ENCODE measurements at places on chromosomes 13 and 19.

DNA sequence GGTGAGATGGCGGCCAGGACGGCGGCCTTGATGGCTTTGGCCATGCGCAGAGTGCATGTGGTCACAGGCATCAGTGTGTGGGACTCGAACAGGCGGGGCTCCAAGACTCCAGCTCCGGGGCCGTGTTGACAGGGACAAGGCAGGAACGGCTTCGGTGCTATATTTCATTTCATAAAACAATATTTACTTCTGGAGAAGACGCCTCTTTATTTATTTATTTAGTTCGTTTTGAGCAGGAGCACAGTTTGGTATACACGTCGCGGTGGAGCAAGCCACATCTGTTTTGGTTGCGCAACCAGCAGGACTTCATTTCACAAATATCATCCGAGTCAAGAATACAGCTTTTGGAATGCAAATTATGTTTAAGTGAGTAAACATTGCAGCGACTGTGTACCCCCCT, 166.7 kb upstream of the TSHZ3 start:
- no peak for DNase-seq

- DNase-seq: no peak
Observed at GRCh38 chr19:1369214-1369805, 14.4 kb upstream of the NDUFS7 start.

DNA sequence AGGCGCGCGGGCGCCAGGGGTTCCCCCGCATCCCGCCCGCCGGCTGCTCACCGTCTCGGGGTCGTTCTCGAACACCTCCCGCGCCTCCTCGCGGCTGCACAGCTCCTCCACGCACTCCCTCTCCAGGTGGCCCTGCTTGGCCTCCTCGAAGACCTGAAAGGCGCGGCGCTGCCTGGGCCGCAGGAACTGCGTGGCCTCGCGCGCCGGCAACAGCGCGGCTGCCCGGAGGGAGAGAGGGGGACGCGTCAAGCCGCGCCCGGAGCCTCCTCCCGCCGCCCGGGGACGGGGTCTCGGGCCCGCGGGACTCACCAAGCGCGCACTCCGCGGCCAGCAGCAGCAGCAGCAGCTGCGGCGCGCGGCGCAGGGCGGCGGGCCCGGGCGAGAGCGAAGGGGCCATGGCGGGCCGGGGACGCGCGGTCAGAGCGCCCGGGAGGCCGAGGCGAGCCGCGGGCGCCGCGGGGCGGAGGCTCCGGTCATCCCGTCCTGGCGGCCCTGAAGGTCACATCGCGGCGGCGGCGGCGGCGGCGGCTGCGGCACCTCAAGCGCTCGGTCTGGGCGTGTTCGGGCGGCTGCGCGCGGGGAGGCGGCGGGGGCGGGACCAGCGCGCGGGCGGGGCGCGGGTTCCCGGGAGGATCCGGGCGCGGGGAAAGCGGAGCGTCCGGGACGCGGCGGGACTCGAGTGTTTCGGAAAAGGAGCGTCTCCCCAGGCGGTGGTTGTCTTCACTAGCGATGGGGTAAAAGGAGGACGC, at the start of gene GAS6:
Gene GAS6, minus strand, starts transcription at position 553 of the 749 bp plus-strand sequence. Its CDS starts 156 bp downstream, at position 397.
- DNase-seq: peak; percentile 45

- DNase-seq: no peak
Observed at GRCh38 chr19:10706990-10707389, 5.8 kb downstream of the QTRT1 start.

DNA sequence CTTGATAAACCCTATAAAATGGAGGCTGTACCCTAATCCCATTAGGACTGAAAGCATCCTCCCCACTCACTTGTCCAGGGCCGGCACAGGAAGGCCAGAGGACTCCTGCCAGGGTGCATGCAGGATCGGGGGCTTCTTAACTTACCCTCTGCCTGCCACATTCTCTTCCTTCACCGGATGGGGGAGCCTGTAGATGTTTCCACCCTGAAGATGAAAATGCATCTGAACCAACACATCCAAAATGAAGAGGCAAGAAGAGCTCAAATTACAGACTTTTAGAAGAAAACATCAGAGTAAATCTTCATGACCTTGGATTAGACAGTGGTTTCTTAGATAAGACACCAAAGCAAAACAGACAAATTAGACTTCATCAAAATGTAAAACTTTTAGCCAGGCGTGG, 25.9 kb upstream of the NAPA start:
- DNase-seq: no peak

DNA sequence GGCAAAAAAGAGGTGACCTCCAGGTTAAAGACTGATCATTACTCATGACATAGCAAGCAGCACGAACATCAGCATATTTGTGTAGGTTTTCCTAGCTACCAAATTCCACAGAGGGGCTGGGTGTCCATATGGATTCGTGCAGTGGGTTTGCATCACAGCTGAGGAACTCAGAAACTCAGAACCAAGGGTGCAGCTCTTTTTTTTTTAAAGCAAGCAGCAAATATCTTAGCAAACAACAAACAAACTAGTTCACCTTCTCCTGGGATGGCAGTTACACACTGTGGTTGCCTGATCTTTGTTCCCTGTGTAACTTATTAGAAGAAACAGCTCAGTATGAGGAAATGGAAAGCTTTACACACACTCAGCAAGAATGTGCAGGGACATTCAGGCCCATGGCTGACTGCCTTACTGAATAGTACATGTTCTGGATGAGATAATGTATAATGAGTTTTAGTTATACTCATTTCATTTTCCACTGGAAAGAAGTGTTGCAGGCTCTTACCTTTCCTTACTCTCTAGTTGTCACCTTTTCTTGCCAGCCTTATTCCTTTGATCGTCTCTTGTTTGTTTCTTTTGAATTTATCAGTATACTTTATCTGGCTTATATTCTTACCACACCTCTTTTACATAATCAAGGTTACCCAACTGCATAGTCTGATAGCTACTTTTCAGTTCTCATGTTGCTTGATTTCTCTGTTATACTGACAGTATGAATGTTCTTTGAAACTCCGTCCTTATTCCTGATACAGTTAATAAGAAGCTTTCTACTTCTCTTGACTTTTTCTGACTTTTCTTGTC, 4.3 kb downstream of the NDFIP2 start:
- DNase-seq: no peak

DNA sequence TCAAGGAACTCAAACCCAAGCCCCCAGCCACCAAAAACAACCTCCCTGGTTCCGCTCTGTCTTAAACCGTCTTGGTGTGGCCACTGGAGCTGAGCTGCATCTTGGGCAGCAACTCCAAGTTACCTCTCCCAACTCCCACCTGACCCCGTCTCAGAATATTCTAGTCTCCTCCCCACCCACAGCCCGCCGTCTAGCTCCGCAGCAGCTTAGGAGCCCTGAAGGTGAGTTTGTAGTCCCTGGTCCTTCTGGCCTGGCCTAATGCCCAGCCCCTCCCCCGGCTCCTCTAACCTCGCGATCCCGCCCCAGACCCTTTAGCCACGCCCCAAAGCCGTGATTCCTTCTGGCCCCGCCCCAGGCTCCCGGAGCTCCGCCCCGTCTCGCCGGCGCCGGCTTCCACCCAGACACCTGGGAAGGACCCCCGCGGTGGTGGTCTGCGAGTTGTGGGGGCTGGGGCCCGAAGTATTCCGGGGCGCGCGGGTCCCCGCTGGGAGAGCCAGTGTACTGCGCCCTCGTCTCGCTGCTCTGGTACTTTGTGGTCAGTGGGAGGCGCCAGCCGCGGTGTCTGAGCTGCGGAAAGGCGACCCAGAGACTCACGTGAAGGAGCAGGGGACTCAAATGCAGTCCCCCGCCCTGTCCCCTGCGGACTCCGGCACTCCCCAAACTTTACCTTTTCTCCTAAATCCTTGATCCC, 2.5 kb upstream of the LHB start:
- no peak for DNase-seq

- no peak for DNase-seq
Observed at GRCh38 chr13:38223089-38223488, 126.6 kb upstream of the UFM1 start.

DNA sequence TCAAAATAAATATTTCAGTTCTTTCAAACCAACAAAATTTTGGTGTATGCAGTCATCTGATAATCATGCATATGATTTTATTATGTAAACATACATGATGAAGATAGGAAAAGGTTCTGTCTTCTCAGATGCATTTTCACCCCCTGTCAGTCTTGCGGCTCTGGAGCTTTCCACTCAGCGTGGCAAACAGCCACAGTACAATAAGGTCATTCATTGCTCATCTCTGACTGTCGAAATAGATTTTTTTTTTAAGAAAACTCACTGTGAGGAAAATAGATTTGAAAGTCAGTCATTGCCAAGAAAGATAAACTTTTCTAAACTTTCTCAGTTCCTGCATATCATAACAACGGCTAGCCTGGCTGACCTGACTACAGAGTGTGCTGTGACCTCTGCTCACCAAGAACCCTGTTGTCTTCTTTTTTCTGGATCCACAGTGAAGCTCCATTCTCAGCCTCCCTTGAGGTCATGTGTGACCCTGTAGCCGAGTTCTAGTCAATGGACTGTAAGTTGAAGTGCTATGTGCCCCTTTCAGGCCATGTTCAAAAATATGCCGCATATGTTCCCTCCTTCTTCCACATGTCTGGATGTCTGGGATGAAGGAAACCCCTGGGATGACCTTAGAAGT, 519.6 kb downstream of the KLF5 start:
- no peak for DNase-seq

- no peak for DNase-seq
Observed at GRCh38 chr19:41328157-41328841, 18.3 kb downstream of the CCDC97 start.

DNA sequence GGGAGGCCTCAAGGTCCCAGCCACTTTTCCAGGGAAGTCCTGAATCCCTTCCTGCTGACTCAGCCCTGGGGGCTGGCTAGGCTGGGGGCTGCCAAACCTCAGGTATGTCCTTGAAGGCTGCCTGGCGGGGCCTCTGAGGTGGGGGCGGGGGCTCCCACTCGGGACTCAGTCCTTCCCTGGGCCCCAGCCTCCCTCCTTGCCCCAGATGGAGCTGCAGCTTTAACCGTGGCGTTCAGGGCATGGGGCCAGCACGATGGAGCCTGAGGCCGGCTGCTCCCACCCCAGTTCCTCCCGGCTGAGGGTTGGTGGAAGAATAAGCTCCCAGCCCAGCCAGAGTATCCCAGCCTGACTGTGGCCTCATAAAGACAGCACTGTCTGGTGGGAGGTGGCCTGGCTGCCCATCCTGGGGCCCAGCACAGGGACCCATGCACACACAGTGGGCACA, 12.4 kb downstream of the CILP2 start:
- no peak for DNase-seq

- no peak for DNase-seq
Observed at GRCh38 chr19:1385816-1386215, 2.1 kb downstream of the NDUFS7 start.

All from hypothalamus (tissue), 51 donors.